ENCODE measurements at places on chromosomes 12 and 14.

DNA sequence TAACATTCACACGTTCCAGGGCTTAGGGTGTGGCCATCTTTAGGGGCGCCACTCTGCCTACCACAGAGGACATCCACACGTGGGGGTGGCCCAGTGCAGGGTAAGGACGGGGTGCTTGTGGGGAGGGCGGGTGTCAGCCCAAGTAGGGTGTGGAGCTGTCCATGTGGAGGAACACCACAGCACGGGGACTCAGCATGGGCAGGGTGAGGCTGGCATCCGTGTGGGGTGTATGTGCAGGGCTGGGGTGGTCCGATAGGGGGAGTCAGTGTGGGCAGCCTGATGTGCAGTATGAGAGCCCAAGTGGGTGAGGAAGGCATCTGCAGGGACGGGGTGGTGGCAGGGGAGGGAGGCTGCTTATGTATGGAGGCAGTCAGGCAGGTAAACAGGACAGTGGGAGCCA, 17.7 kb downstream of the PSMC1 start:
- no peak for DNase-seq

GRCh38 chr12:58566599-58566998, 353.7 kb downstream of the LRIG3 start:
- no peak for DNase-seq

- no peak for DNase-seq
Observed at GRCh38 chr12:115013236-115013981, 329.4 kb upstream of the TBX3 start.

DNA sequence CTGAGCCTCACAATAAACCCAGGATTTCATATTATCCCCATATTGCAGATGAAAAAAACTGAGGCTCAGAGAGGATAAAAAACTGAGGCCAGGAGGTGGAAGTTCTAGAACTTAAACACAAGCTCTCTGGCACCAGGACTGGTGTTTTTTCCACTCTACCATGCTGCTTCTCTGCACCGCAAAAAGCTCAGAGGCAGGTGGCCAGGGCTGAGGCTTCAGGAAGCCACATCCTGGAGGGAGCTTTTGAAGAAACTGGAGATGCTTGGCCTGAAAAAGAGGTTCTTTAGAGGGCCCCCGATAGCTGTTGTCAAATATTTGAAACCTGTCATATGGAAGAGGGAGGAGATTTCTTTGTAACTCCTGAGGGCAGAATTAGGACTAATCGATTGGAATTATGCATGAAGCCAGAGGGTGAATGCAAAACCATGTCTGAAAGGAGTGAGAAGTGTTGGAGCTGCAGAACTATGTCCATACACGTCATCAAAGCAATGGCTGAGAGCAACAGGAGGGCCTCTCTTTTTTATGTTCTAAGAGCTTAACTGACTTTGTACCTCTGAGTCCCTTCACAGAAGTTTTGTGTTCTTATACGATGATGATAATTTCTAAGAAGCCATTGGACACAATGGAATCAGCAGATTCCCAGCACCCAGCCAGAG, 448.6 kb downstream of the FUT8 start:
- no peak for DNase-seq

DNA sequence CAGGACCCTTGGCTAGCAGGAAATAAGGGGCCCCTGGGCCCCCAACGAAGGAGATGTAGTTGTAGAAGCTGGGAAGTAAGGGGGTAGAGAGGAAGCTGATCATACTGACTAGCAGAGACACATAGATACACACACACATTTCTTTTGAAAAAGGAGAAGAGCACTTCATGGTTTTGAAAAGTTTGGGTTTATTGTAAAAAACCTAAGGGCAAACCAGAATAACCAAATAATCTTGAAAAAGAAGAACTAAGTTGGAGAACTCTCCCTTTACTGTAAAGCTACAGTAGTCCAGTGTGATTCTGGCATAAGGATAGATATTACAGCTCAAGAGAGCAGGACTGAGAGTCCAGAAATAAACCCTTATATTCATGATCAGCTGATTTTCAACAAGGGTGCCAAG, 5.8 kb upstream of the HCAR3 start:
- DNase-seq: no peak

GRCh38 chr14:24335461-24336171, 745 bp upstream of the ADCY4 start:
- no peak for DNase-seq

DNA sequence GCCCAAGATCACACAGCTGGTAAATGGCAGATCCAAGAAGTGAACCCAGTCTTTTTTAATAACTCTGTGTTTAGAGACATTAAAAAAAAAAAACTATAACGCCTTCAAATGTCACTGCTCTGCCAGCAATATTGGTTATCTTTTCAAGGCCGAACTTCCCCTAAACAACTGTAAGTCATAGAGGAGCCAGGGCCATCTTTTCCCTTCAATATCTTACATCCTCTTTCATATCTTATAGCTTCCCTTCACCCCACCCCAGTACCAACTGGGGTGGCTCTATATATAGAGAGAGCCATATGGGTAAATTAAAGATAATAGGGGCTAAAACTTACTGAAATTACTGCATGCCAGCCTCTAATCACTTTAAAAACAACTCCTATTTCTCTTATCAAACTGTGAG, 100.2 kb downstream of the STAB2 start:
- DNase-seq: no peak

GRCh38 chr14:76996563-76997146, 31.9 kb downstream of the IRF2BPL start:
- DNase-seq: no peak

DNA sequence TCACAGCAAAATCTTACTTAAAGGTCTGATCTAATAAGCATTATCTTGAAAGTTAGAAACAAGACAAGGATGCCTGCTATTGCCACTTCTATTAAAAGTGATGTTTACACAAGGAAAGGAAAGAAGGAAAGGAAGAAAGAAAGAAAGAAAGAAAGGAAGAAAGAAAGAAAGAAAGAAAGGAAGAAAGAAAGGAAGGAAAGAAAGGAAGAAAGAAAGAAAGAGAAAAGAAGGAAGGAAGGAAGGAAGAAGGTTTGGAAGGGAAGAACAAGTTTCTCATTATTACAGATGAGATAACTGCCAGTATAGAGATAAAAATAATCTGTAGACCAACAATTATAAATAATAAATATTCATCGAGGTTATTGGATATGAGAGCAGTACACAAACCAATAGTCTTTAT, 35.8 kb upstream of the KCNA1 start:
- DNase-seq: no peak

- no peak for DNase-seq
Observed at GRCh38 chr12:92029136-92029535, 116.5 kb downstream of the BTG1 start.

- no peak for DNase-seq
Observed at GRCh38 chr12:21604245-21605101, at the start of gene GYS2. GYS2 (minus strand) TSS chr12:21604847; CDS start chr12:21604592, 255 bp downstream.

DNA sequence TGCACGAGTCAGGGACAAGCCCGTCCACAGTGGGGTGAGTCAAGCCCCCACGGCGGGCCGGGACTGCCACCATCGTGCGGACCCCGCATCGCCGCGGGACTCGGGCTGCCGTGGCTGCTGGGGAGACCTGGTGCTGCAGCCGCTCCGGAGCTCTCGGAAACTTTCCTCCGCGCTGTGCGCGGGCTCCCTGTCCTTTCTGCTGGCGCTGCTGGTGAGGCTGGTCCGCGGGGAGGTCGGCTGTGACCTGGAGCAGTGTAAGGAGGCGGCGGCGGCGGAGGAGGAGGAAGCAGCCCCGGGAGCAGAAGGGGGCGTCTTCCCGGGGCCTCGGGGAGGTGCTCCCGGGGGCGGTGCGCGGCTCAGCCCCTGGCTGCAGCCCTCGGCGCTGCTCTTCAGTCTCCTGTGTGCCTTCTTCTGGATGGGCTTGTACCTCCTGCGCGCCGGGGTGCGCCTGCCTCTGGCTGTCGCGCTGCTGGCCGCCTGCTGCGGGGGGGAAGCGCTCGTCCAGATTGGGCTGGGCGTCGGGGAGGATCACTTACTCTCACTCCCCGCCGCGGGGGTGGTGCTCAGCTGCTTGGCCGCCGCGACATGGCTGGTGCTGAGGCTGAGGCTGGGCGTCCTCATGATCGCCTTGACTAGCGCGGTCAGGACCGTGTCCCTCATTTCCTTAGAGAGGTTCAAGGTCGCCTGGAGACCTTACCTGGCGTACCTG, 1.1 kb downstream of the PDE3A start:
- no peak for DNase-seq

DNA sequence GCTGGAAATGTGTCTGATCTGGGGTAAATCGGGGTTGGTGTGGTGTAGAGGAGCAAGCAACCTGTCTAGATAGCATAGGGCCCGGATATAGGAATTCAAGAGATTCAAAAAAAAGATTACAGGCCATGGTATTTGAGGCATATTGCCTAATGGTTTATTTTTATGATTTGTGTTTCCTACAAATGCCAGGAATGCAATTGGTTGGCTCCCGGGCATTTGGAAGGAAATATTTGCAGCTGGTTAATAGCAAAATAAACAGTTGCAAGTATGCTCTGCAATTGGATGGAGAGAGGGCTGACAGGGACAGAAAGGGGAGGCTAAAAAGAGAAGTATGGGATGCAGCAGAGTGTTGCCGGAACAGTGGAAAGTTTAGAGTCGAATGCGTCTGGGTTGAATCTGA, 315.6 kb upstream of the ATP2B1 start:
- DNase-seq: no peak

DNA sequence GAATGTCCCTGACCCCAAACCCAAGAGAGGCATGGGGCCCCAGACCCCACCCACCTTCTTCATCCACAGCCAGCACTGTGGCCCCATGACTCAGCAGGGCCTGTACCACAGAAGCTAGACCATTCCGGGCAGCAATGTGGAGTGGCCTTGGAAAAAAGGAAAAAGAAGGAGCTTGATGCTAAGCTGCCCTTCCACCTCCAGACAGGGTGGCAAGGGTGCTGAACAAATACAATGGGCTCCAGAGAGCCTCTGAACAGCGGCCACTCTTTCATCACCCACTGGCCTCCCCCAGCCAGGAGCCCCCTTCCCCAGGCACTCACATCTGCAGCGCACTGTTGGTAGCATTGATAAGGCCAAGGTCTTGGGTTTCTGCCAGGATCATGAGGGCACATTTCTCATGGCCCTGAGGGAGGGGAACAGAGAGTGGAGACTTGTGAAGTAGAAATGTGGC, 13.9 kb downstream of the SLC39A5 start:
- no peak for DNase-seq

- DNase-seq: no peak
Observed at GRCh38 chr14:56207626-56208292, 89.5 kb downstream of the PELI2 start.

DNA sequence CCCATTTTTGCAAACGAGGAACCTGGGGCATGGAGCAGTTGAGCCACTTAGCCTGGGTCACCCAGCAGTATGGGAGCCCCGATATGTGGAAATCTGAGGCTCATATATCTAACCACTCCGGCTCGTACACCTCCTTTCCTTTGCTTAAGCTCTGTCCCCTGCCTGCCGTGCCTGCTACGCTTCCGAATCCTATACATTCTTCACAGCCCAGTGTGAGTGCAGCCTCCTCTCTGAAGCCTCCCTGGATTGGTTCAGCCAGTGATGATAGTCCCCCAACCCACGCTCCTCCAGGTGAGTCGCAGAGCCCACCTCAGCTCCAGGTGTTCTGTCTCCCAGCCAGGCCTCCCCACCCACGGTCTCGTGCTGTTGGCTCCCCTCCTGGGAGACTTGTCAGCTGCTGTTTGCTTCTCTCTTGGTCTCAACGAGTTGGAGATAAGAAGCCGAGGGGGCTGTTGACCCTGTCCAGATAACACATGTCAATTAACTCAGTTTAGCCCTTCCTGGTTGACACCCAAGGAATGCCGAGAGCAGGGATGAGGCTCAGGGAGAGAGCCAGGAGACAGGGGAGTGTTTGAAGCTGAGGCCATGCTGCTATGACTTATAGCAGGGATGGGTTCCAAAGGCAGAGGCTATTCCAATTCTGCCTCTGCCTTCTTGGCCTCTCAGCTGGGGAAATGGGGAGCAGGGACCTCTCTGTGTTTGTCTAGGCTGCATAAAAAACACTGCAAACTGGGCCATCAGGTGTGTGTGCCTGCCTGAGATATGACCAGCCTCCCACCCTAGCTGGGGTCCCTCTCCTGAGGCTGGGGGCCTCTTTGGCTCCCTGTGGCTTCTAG, 19.0 kb downstream of the SDSL start:
- DNase-seq: no peak

- no peak for DNase-seq
Observed at GRCh38 chr12:100243137-100243536, 23.7 kb downstream of the DEPDC4 start.

- DNase-seq: no peak
Observed at GRCh38 chr12:24839268-24839791, 109.6 kb downstream of the BCAT1 start.

- DNase-seq: no peak
Observed at GRCh38 chr12:132918680-132919079, 31.3 kb upstream of the CHFR start.

DNA sequence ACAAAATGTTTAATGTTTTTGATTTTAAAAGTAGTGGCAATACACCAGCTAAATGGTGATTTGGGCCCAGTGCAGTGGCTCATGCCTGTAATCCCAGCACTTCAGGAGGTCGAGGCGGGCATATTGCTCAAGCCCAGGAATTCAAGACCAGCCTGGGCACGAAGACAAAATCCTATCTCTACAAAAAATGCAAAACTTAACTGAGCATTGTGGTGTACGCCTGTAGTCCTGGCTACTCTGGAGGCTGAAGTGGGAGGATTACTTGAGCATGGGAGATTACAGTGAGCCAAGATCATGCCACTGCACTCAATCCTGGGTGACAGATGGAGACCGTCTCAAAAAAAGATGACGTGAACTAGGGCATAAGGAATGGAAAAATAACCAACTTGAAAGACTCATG, 4.7 kb downstream of the RPL36AL start:
- no peak for DNase-seq

DNA sequence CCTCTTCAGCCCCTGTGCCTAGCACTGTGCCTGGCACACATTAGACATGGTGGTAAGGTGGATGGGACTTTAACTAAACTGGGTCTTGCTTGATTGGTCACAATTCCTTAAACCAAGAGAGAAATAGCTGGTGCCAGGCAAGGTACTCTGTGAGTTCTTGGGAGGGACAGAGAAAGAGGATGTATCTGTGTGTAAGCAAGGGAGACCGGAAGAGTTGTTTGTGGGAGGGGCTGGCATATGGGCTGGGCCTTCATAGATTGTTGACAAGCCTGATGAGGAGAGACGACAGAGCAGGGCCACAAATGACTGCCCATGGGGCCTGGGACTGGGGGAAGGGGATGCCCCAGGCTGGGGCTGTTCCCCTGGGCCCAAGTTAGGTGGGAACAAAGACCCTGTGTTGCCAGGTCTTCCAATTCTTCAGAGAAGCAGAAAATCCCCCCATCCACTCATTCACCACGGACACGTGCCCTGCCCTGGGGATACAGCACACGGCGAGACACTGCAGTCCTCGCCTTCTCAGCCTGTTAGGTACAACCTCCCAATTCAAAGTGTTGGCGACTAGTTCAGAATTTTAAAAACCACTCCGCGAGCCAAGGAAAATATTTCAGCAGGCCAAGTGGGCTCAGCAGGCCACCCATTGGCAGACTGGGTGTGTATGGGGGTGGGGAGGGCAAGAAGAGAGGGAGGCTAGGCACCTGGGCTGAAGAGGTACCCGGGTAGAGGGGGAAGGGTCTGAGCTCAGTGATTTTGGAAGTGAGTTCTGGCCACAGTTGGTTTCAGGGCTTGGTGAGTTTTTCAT, 11.4 kb upstream of the CYP46A1 start:
- no peak for DNase-seq

Data from activated naive CD4-positive, alpha-beta T cell (primary cell).